Activated CD8-positive, alpha-beta memory T cell treated with anti-CD3 and anti-CD28 coated beads for 1 hour (primary cell): ENCODE measurements at places on chromosomes 5 and 9.

- no peak for DNase-seq
Observed at GRCh38 chr5:127957183-127957582, 126.4 kb upstream of the SLC12A2 start.

DNA sequence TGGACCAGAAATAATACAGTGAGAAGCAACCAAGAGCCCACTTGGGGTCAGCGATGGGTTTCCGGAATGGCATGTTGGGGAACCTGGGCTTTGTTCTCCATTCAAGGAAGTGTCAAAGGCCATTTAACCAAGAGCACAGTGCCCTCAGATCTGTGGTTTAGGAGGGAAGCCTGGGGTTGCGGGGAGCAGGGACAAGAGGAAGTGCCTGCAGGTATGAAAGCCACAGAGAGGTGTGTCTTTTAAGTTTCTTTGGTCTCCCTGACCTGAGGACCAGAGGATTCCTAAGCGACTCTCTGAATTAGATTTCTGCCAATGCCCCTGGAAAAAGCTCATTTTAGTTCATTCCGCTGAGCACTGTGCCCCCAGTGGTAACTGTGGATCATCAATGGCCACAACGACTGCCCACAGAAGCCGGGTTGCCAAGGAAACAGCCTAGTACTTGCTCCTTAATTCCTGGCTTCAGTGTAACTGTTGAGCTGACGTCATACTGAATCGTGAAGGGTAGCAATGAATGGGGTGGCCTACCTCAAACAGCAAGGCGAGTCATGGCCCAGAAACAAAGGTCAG, 107.3 kb upstream of the SPIN1 start:
- no peak for DNase-seq

GRCh38 chr9:89106224-89106851, 72.3 kb downstream of the SHC3 start:
- DNase-seq, result no peak

DNA sequence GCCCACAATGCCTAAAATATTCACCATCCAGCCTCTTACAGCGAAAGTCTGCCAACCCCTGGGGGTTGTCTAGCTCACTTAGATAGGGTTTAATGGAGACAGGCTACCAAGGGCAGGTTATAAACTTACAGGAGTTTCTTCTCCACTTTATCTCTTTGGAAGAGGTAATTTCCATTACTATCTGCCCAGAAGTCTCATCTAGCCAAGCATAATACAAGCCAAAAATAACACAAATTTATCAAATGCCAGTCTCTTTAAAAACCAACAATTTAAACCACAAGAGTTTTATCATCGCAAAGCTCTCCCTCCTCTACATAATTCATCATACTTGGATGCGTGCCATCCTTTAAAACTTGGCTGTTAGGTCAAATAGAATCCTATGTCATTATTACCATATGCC, 6.2 kb downstream of the RBM22 start:
- DNase-seq, result no peak

DNA sequence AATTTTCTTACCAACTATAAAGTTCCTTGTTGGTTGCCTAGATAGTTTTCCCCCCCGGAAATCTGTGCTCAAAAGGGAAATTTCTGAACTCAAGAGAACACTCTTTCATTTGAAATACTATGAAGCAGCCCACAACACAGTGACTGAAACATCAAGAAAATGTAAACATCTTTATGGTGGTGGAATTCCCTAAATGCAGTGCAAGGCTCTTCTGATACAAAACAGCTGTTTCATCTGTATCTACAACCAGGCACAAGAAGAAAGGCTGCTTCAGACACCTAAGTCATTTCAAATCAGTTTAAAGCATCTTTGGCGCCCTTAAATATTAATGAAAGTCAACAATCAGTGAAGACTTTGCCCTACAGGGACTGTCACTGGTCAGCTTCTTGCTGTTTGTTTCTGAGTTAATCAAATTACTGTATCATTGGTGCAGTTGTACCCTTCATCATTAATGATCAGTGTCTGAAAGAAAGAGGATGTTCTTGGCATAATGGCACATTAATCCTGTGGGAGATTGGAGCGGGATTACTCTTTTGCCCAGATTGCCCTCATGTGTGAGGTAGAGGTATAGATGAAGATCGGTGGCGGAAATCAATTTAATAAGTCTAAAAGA, 947.0 kb downstream of the NR2F1-AS1 start:
- DNase-seq, result no peak

- DNase-seq, result no peak
Observed at GRCh38 chr5:132526974-132527564, 16.3 kb downstream of the IL5 start.

GRCh38 chr5:190366-191035, 794 bp upstream of the LRRC14B start:
- no peak for DNase-seq

DNA sequence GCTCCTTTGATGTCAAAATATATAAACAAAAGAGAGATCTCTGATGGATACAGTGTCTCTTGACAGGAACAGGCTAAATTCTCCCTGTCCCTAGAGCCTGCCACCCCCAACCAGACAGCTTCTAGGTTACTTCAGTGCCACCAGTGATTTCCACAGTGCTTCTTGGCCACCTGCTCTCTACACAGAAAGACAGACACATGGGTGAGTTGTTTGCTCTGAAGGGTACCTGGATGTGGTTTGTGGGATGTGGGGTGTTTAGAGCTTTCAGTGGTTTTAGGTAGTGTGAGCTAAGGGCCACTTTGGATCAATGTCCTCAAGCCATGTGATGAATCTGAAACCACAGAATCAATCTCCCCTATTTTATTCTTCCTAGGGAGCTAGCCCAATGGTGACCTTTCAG, 125.4 kb downstream of the ANKRD18B start:
- no peak for DNase-seq

GRCh38 chr9:133643978-133644760, 8.0 kb downstream of the DBH start:
- no peak for DNase-seq
